Cerebellar nuclear complex (tissue), 1 donor: ENCODE measurements at places on chromosomes 12 and 14.
A peak's percentile ranks its signal among the peaks of the same experiment; 100 is the strongest.

DNA sequence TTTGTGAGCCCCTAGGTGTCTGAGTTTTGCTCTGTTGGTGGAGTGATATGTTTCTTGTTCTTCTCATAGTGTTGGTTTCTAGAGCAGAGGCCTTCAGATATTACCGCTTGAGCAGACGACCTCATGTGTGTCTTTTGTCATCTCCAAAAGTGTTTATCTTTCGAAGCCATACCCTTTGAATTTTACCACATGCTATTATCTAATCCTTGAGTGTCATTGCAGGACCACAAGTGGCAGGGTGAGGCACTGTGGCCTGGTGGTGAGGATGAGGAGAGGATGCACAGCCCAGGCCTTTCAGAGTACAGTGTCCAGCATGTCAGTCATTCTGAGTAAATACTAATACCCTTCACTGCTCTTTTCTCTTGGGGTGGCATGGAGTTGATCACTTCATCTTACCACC lies 57.2 kb upstream of the CISTR start:
- no peak for DNase-seq

DNA sequence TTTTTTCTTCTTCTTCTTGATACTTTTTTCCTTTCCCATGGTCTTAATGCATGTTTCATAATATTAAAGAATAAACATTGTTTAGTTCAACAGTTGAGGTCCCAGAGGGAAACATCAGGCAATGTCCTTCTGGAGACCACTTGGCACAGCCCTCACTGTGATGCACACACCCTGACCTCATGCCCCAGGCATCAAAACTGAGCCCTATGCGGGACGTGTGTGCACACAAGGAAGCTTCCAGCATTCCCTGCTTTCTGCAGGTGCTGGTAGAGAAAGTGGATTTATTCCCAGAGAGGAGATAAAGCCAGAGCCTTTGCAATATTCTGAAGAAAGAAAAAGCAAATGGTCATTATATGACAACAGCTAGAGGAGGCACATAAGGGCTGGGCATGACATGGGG lies 16.0 kb upstream of the CMKLR1 start:
- no peak for DNase-seq

DNA sequence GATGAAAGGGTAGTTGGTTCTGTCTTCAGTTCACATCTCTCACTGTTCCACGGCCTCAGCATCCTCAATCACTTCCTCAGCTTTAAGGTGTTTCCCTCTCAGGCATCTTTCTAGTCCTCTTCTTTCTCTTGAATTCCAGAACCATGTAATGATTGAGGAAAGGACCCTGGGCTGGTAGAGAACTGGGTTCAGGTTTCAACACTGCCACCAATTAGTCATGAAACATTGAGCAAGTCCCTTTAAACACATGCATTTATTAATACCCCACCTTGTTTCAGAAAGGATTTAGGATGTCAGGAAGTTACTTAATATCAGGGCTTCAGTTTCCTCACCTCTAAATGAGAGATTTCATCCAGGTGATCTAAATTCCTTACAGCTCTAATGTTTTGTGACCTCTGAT lies 7.2 kb downstream of the DMAC2L start:
- DNase-seq, result no peak

GRCh38 chr12:121013715-121014114 lies 2.6 kb downstream of the C12orf43 start:
- DNase-seq, result no peak

DNA sequence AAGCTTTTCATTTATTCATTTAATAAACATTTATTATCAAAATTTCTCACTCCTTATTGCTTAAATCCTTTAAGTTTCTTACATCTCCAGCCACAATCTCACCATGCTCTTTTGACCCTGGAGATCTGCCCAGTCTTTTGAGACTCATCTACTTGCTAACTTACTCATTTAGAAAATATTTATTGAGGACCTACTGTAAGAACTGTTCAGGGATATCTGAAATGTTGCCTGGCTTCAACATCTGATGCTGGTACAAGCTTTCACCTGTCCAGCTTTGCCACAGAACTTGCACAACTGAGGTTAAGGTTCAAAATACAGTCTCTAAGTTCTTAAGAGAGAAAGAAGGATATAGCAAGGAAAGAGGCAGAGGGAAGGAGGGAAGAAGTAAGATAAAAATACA lies 17.5 kb upstream of the GXYLT1 start:
- DNase-seq, result no peak

DNA sequence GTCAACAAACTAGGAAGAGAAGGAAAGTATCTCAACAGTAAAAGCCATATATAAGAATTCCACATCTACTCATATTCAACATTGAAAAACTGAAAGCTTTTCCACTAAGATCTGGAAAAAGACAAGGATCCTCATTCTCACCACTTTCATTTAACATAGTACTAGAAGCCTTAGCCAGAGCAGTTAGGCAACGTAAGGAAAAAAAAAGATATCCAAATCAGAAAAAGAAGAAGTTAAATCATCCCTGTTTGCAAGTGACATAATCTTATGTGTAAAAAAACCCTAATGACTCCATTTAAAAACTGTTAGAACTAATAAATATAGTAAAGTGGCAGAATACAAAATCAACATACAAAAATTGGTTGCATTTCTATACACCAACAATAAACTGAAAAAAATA lies 426.2 kb downstream of the BCAT1 start:
- no peak for DNase-seq

GRCh38 chr12:3803865-3804472 lies 51.1 kb upstream of the CRACR2A start:
- peak; percentile 21 for DNase-seq

GRCh38 chr12:70543444-70543843 lies 93.8 kb downstream of the PTPRB start:
- DNase-seq, result no peak

- peak; percentile 25 for DNase-seq
Observed at GRCh38 chr12:132837693-132838409, 9.2 kb upstream of the GOLGA3 start.

DNA sequence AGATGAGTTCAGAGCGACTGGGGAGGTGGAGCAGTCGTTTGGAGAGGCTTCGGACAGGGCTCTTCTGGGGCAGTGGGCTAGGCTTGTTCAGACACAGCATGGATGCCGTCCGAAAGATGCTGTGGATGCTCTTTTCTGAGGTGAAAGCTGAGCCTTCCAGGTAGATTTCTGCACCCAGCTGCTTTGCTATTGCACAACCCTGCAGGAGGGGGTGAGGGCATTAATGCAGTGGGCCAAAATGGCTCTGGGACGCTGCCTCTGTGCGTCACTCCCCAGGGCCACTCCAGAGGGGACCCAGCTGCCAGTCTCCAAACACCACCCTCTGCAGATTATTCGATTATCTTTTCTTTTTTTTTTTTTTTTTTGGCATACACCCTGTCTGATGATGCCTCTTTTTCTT lies 6.1 kb upstream of the DDX23 start:
- no peak for DNase-seq

DNA sequence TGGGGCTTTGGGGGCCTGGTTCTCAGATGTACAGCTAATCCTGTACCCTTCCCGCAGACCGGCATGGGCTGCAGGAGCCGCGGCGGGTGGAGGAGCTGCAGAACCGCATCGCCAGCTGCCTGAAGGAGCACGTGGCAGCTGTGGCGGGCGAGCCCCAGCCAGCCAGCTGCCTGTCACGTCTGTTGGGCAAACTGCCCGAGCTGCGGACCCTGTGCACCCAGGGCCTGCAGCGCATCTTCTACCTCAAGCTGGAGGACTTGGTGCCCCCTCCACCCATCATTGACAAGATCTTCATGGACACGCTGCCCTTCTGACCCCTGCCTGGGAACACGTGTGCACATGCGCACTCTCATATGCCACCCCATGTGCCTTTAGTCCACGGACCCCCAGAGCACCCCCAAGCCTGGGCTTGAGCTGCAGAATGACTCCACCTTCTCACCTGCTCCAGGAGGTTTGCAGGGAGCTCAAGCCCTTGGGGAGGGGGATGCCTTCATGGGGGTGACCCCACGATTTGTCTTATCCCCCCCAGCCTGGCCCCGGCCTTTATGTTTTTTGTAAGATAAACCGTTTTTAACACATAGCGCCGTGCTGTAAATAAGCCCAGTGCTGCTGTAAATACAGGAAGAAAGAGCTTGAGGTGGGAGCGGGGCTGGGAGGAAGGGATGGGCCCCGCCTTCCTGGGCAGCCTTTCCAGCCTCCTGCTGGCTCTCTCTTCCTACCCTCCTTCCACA lies 7.6 kb downstream of the NR4A1 start:
- DNase-seq, result no peak
